ENCODE measurements at places on chromosomes 7 and 10.

DNA sequence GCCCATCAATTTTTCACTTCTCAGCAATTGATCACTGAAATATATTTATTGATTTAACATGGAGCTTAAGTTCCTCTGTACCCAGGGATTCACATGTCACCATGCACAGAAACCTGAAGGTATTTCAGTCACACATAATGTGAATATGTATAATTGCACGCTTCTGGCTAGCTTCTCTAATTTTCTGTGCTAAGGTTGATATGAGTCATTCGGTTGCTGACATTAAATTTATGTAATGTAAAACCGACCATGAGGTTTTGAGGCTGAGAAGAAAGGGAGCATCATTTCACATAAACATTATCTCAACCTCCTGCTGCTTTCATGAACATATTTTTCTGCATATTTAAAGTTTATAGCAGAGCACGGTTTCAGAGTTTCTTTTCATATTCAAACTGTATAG, 381.0 kb upstream of the TPK1 start:
- DNase-seq = no peak

GRCh38 chr7:126760914-126761577, 491.7 kb downstream of the GRM8 start:
- no peak for DNase-seq

DNA sequence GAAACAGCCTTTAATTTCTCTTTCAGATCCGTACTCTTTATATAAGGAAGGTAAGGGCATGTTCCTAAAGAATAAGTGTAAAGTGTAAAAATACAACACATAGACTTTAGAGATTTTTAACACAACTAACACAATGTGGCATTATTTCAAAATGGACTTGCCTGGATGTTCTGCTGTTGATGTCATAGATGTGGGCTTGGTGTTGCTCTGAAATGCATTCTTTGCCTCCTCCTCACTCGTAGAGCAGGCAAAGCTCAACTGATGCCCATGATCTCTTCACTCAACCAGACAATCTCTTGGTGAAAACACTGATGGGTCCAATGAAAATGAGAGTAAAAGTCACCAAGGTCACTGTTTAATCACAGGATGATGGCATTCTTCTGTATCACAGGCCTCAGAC, 174.2 kb upstream of the TCERG1L start:
- DNase-seq = no peak

GRCh38 chr7:631964-632830, 94.3 kb upstream of the DNAAF5 start:
- DNase-seq = no peak

DNA sequence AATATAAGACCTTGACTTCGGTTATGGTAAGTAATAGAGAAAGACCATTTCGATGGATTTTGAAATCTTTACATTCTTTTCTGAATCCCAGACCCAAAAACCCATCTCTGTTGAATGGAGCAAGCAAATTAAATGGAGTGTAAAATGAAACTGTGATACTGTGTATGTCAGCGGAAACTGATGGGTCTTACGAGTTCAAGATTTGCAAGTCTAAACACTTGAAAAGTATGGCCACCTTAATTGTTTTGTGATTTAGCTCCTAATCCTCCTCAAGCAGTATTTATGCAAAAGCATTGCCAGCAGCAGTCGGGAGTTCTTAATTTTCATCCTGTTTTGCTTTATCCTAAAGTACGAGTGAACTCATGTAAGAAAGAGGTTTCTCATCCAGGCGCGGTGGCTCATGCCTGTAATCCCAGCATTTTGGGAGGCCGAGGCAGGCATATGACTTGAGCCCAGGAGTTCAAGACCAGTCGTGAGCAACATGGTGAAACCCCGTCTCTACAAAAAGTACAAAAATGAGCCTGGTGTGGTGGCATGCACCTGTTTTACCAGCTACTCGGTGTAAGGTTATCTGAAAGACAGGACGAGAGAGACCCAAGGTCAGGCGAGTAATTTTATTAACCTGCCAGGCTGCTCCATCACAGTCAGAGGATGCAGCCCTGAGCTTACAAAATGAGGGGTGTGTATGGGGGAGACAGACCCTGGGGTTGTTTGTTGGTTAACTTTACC, 5.8 kb upstream of the DHTKD1 start:
- DNase-seq = no peak

DNA sequence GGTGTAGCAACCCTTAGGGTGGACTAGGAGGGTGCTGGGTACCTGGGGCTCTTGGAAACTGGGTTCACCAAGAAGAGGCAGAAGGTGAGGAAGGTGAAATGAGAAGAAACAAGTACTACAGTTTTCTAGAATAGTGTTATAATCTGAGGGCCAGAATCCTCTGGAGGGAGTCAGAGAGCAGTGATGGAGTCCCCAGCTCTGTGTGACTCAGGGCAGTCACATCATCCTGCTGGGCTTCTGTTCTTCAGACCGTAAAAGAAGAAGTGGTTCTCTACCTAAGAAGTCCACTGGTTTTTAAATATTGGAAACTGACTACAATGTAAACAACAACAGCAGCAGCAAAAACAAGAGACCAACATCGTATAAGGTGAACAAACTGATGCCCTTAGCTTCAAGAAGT, 197.3 kb downstream of the PRPF18 start:
- no peak for DNase-seq

DNA sequence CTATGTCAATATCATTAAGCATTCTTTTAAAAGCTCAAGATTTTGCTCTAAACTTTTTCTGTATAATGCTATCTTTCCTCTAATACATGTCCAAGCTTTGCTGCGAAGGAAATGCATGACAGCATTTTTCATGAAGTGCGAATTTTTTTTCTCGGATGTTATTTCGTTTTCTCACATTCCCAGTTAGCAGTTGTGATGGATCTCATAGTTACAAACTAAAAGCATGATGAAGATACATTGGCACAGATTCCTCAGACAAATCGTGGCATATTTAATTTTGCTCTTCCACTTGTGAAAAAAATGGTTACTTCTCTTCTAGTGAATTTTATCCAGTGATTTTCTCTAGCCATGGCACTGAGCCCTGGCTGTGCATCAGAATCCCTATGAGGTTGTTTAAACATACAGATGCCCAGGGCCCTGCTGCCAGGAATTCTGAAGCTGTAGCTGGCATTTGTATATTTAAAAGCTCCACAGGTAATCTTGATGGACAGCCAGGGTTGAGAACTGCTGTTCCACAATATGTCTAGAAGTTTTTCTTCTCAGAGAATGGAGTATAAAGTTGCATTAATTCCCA, 299.8 kb upstream of the NEBL start:
- DNase-seq = no peak

GRCh38 chr7:94391726-94392392, 2.8 kb upstream of the COL1A2 start:
- no peak for DNase-seq

- no peak for DNase-seq
These were observed 25.6 kb downstream of the COL1A2 start for GRCh38 chr7:94420328-94420727.

DNA sequence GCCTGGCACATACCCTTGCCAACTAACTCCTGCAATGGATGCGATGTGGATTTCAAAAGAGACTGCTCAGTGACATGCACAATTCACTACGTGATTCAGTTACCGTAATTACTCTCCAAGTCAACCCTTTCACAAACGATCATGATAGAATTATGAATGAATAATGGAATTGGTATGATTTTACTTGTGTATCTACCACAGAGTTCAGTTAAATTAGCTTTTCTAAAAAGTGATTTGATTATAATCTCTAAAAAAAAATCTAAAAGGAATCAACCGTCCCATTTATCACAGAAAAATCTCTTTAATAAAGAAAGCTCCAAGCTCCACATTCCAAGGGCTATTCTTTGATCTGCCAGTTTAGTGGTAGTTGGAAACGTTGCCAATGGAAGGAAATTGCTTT, 30.4 kb upstream of the RSU1 start:
- no peak for DNase-seq

- no peak for DNase-seq
These were observed 43.8 kb upstream of the ACSL5 start for GRCh38 chr10:112330162-112330561.

DNA sequence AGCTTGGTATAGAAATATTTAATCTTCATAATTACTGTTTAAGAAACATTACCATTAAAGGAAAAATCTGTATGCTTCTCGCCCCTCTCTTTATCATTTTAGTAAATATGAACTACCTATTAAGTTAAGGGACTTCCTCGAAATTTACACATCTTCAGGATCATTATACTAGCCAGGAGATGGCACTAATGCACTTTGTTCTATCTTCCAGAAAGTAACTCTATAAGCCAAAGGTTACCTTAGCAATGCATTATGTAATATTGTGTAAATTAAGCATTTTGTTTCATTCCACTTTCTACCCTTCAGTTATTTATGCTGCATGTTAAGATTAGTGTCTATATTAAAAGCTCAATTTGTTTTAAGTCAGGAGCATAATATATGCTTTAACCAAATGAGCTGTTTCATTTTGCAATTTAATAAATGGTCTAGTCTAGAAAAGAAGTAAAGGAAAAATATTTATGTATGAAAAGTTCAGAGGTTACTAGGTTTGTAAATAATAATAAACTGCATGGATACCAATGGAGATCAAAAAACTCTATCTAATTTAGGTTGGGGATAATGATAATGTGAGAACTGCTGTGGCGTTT, 128.5 kb downstream of the ANKRD7 start:
- DNase-seq = no peak

DNA sequence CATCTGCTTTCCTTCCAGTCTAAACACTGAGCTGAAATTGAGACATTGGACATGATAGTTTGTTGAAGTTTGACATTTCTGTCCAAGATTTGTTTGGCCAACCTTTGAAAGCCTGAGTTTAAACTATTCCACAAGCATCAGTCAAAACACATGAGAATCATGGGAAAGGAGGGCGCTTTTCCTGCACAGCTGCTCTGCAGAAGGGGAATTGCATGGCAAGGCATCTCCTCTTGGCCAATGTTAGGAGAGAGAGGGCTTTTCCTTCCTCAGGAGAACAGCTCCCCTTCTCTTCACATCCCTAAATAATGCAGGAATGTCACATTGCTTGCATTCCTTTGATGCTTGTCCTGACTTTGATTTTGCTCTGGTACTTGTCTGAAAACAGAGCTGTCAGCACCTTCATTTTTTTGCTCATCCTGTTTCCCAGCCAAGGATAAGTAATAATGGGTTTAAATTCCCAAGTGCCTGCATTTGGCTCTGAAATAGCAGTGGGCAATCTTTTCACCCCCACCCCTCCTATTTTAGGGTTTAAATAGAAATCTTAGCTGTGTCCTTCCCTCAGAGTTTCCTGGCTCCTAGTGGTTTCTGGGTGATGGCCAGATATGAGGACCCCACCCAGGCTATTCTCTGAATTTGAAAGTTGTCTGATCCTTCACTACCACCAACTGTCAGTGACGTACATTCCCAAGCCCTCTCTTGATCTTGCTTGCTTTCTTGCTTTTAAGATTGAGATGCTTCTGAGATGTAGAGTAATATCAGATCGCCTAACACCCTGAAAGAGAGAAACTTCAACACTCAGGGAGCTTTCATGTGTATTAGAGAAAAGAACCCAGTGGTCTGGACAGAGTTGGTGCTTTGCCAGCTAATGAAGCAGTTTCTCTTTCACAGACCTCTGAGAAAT, 75.2 kb upstream of the NPVF start:
- DNase-seq = no peak

DNA sequence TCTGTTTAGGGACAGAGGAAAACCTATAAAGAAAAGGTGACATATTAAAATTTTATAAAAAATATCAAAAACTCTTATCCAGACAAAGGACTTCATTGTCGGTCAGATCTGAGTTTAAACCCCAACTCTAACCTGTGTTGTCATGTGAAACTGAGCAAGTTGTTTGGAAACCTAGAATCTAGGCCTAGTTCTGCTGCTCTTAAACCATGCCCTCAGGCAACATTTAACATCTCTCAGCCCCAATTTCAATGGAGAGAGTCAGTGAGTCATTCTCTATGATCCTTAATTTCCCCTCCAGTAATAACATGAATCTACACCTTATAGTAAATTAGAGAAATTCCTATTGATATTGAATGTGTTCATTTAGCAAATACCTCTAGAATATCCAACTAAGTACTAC, 192.3 kb downstream of the IMMP2L start:
- no peak for DNase-seq

GRCh38 chr10:4635388-4635787, 190.6 kb upstream of the AKR1E2 start:
- no peak for DNase-seq

GRCh38 chr7:41792120-41792519, 89.2 kb upstream of the INHBA start:
- DNase-seq = no peak

GRCh38 chr10:86461963-86462804, 59.4 kb downstream of the WAPL start:
- DNase-seq = no peak

GRCh38 chr7:110871856-110872255, 219.1 kb upstream of the LRRN3 start:
- no peak for DNase-seq

DNA sequence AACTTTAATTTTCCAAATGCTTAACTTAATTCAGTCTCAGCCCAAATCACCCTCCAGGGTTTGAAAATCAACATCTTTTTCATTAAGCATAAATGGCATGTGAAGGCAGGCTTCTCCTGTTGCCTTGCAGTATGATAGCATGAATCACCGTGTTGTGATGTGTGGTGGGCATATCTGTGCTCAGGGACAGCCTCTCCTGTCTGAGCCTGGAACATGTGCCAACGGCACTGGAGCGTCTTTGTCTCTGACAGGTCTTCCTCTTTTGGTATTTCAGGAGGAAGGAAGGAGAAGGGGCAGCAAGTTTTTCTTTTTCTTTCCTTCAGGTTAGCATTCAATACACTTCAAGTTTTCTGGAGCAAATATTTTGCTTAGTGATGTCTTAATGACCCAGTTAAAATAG, 57.6 kb downstream of the LRGUK start:
- DNase-seq = no peak
